Left kidney (tissue), 8 donors: ENCODE measurements at places on chromosomes 5 and 9. TPM values are rescaled to one million over a fixed set of nuclear protein-coding genes. Genes with fewer than 3 reads are reported as not detected.

Gene PCDHGC4
- 4.4 TPM for polyA plus RNA-seq

Gene SHROOM1
- polyA plus RNA-seq = 19.4 TPM

Gene SVEP1
- polyA plus RNA-seq = 6.2 TPM

Gene MARCHF6
- polyA plus RNA-seq = 242 TPM

Gene DCTN3
- 96.9 TPM for polyA plus RNA-seq

Gene C5orf58
- polyA plus RNA-seq = 0.25 TPM

GRCh38 chr9:88922091-88922490 lies 69.2 kb upstream of the S1PR3 start:
- no peak for DNase-seq

- peak; percentile 78 for DNase-seq
These were observed 157.2 kb upstream of the PITX1 start for GRCh38 chr5:135191084-135191826.

DNA sequence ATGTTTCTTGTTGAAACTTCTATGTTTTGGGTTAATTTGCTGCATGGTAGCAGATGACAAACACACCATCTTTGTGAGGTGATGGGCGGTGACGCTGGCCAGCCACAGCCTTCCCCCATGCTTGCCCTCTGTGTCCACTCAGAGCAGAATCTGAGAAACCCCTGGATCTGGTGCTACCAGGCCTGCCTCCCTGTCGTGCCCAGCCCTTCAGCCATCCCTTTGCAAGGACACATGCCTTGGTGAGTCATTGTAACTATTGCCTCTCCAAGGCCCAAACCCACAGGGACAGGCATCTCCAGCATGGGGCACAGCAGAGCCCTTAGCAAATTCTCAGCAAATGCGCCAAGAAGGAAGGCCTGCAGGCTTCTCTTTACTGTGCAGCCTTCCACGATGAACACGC lies 48.1 kb upstream of the FCN1 start:
- DNase-seq = no peak

DNA sequence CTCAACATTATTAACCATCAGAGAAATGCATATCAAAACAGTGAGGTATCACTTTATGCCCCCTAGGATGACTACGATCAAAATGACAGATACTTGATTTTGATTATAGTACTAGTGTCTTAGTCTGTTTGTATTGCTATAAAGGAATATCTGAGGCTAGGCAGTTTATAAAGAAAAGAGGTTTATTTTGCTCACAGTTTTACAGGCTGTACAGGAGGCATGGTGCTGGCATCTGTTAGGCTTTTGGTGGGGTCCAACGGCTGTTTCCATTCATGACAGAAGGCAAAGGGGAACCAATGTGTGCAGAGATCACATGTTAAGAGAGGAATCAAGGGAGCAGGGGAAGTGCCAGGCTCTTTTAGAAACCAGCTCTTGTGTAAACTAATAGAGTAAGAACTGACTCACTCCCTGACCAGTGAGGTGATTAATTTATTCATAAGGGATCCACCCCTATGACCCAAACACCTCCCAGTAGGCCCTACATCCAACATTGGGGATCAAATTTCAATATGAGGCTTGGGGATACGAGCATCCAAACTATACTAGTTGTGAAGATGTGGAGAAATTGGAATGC lies 16.0 kb upstream of the AFF4 start:
- DNase-seq = no peak

- no peak for DNase-seq
These were observed 22.5 kb upstream of the SHB start for GRCh38 chr9:38091310-38092199.

GRCh38 chr5:87390576-87391199 lies 22.0 kb downstream of the CCNH start:
- no peak for DNase-seq

DNA sequence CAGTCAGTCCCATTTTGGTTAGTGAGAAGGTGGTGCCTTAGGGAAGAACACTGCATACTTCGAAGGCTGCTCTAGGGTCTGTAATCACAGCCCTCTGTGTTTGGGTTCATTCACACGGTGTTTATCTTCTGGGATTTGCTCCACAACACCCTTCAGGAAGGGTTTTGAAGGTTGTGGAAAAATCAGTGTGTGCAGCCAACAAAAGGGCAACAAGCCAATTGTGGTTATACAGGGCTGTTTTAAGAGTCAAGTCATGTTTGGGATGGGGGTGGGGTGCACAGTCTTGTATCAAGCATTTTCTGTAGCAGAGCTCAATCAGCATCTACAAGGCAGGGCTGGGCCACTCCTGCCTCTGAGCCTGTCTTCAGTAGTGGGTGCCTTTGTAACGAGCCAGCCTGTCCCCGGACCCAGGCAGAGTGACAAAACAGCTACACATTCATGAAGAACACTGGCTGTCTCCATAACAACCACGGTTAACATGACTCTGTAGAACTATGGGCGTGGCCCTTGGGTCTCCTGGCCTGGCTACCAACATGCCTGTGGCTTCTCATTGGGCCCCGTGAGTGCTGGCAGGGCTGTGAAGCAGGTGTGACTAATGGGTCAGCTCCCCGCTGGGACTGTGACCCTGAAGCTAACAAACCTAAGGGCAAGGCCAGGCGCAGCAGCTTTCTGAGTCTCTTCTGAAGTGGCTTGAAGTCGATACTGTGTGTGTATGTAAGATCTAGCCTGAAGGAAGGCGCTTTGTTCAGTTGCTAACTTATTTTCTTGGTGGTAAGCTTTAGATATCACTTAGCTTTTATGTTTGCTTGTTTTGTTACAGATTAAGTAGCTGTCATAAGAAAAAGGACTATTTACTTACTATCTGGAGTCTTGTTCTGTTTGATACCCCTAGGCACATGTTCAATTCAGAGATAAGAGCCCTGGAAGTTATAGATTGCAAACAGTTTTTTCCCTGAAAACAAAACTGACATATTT lies 27.9 kb upstream of the GOLM1 start:
- DNase-seq = peak; percentile 71

GRCh38 chr5:1538276-1538675 lies 14.5 kb upstream of the LPCAT1 start:
- DNase-seq = no peak

DNA sequence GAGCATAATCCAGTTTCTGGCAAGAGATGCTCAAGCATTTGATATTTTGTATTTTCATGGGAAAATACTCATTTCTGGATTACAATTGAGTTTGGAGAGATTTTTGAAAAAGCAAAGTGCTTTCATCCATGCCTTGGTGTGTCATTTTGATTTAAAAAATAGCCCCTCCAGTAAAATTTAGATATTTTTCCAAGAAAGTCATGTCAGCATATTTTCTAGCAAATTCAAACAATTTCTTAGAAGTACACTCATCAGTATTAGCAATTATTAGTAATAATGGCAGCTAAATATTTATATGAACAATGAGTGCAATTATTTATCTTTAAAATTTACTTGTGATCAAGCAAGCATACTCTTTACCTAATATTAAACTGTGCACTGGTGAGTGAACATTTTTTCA lies 102.2 kb upstream of the TMEM161B start:
- no peak for DNase-seq

GRCh38 chr9:97759581-97760288 lies 62.6 kb upstream of the XPA start:
- no peak for DNase-seq

- peak; percentile 49 for DNase-seq
These were observed 791.2 kb downstream of the MAT2B start for GRCh38 chr5:164296603-164297080.

- DNase-seq = no peak
These were observed 186.5 kb downstream of the LURAP1L start for GRCh38 chr9:12961276-12961809.

DNA sequence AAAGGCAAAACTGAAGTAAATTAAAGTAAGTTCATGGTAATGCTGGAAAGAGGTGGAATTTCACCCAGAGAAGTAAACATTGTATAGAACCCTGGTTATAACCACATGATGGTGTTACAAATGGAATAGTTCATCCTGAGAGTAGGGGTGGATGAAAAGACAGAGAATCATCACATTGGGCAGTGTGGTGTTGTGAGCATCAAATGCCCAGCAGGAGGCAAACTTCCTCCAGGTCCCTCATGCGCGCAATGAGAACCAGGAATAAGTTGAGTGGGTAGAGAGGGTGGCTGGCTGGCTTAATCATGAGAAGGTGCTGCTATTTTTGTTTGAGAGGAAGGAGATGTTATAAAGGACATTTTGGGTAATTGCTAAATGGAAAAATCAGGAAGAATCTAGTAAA lies 163.3 kb upstream of the HMHB1 start:
- DNase-seq = no peak

- DNase-seq = no peak
These were observed 16.4 kb downstream of the CD274 start for GRCh38 chr9:5466766-5467165.

DNA sequence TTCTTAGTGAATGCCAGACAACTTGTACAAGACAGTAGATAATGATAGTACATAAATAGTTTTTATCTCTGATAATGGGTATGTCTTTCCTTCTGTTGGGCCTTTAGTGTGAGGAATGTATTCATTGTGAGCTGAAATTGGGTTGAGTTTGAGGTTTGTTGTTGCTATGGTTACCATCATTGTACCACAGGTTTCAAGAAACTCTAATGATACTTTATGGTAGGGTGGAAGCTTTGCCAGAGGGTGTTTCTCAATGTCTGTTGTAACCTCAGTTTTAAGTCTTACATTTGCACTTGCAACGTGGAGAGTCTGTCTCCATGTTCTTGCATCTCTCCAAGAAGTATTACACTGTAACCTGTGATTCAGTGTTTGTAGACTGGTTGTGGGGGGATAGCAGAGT lies 1550.1 kb downstream of the MAT2B start:
- no peak for DNase-seq

DNA sequence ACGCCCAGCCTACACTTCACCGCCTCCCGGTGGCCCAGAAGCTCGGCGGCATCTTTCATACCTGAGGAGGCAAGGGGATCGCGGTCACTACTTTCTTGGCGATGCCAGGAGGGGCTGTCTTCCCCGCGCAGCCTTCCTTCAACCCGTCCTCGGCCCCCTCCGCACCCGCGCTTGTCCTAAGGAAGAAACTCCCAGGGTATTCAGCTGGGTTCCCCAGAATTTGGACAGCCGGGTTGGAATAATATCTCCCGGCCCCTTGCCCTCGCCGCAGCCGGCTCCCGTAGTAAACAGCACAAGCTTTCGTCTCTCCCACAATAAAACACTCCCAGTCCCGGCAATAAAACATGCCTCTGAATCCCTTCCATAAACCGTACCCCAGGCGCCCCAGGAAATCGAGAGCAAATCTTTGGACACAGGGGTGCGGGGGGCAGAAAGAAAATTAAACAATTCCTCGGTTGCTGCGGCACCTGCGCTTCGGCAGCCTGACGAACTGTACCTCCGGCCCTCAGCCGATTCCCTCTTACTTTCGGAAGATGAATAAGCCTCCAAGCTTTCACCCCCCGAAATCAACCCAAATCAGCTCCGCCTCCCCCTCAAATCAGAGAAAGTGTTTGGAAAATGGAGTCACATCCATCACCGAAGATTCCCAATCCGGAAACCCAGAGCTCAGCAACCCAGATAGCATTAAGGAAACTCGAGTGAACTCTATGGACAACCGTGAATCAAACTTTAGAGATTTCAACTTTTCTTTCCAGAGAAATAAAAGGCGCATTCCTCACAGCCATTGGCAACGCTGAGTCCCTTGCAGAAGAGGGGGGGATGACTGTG lies 1.1 kb downstream of the OTP start:
- DNase-seq = no peak

DNA sequence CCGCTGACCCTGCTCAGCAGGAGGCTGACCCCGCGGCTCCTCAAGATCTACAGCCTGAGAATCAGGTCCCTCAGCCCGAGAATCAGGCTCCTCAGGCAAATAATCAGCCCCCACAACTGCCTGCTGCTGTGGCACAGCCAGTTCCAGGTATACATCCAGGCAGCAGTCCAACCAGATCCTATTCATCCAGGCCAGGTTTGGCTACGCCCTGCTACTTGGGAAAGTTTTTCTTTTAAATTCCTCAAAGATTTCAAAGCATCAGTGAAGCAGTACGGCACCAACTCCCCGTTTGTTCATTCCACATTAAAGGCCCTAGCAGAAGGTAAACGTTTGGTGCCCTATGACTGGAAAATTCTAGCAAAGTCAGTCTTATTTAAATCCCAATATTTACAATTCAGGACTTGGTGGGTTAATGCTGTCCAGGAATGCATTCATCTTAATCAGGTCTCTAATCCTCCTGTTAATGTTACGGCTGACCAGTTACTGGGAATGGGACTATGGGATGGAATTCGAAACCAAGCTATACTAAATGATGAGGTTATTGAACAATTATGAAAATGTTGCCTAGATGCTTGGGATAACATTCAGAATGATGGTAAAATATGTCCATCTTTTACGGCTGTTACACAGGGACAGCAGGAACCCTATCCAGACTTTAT lies 102.3 kb downstream of the SYK start:
- DNase-seq = no peak

DNA sequence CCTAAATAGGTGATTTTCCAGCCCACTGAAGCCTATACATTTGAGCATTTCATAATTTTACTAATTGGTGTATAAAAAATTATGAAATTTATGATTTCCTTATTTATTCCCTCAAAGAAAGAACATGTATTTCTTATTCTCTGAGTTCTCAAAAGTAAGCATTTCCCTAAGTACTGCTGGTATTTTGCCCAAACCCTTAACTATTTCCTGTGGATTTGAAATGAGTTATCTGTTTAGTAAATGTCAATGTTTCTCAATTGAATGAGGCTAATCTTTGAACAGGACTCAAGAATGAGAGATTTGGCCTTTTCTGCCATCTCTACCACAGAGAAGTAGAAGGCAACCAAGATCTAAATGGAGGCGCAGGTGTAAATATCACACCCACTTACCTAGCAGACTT lies 751.7 kb downstream of the TLE1 start:
- DNase-seq = no peak

- no peak for DNase-seq
These were observed 125.0 kb upstream of the SLC12A2 start for GRCh38 chr5:127958421-127959011.

- DNase-seq = no peak
These were observed 123.4 kb upstream of the RETREG1 start for GRCh38 chr5:16740066-16740810.

GRCh38 chr9:2178034-2178734 lies 163.0 kb downstream of the SMARCA2 start:
- no peak for DNase-seq

- no peak for DNase-seq
These were observed 89.7 kb downstream of the ZNF366 start for GRCh38 chr5:72417333-72418062.

GRCh38 chr5:111935009-111935408 lies 178.0 kb upstream of the NREP start:
- DNase-seq = no peak
